ENCODE measurements at places on chromosomes 2 and 18.

GRCh38 chr2:73925033-73925704 is 1.5 kb upstream of the DGUOK start:
- DNase-seq, result peak; percentile 60

GRCh38 chr2:224971214-224971613 is 71.1 kb downstream of the DOCK10 start:
- peak; percentile 94 for DNase-seq

DNA sequence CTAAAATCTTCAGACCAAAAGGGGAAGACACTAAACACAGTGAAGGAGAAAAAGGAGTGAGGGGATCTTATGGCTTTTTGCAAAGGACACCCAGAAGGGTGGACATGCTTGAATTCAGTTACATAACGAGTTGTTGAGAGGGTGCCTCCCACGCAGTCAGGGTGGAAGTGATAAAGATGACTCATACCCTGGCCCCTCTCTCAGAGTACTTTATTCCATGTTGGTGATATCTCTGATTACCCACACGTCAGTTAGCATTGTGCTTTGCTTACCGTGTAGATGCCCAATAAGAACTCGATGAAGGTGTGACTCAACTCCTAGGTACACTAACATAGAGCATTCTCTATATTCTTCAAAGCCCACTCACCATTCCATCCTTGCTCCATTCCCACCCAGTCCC is 44.4 kb downstream of the EN1 start:
- no peak for DNase-seq

- no peak for DNase-seq
These were observed 209.8 kb upstream of the SH3BP4 start for GRCh38 chr2:234741976-234742375.

DNA sequence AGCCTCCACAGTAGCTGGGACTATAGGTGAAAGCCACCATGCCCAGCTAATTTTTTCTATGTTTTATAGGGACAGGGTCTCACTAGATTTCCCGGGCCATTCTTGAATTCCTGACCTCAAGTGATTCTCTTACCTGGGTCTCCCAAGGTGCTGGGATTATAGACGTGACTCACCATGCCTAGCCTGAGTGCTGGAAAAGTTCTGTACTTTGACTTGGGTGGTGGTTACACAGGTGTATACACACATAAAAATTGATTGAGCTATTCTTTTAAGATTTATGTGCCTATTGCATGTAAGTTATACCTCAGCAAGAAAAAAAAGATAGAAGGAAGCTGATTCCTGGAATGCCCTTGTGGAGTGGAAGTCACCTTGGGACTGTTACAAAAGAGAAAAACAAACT is 34.8 kb upstream of the KCNF1 start:
- no peak for DNase-seq

DNA sequence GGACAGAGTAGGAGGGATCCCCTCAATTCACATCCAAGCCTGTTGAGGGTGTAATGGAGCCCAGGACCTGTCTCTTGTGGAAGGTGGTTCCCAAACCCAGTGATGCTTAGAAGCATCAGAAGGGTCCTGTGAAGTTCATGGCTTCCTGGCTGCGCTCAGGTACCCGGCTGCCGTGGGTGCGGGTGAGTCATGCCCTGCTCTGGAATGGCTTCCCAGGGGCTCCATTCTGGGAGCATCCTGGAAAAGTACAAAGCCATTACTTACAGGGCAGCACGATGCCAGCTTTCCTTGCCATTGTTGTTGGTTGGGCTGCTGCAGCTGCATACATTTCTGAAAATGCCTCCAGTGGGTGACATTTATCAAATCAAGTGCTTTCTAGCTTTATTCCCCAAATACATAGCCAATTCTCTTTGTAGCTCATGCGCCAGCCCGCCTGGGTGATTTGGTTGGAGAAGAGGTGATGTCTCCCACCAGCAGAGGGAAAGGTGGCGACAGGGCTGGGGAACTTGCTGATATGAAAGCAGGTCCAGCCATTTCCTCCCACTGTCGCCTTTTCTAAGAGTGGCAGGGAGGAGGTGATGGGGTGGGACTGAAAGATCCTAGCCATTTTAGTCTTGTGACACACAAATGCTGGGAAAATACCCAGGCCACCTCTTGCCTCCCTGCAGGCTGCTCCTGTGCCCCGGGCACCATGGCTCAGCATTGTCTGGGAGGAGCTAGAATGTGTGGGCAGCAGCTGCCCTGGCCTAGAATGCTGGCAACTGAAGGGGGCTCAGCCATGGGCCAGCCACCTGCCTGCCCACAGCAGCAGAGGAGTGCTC is 65.9 kb upstream of the HPCAL1 start:
- DNase-seq, result peak; percentile 7
